Pancreas (tissue), 10 donors: ENCODE measurements at places on chromosomes 12 and 14.

- no peak overlapping the region for H3K27ac ChIP-seq
- no peak for DNase-seq
- no peak overlapping the region for H3K4me3 ChIP-seq
- peaks cover 39% of the 10 kb centered on the region for H3K4me1 ChIP-seq
These were observed 3.2 kb downstream of the DUSP6 start for GRCh38 chr12:89348894-89349699.

GRCh38 chr12:25889185-25889584 lies 69.3 kb upstream of the RASSF8 start:
- no peaks in the 10 kb centered on the region for H3K36me3 ChIP-seq
- no peaks in the 10 kb centered on the region for H3K27me3 ChIP-seq

DNA sequence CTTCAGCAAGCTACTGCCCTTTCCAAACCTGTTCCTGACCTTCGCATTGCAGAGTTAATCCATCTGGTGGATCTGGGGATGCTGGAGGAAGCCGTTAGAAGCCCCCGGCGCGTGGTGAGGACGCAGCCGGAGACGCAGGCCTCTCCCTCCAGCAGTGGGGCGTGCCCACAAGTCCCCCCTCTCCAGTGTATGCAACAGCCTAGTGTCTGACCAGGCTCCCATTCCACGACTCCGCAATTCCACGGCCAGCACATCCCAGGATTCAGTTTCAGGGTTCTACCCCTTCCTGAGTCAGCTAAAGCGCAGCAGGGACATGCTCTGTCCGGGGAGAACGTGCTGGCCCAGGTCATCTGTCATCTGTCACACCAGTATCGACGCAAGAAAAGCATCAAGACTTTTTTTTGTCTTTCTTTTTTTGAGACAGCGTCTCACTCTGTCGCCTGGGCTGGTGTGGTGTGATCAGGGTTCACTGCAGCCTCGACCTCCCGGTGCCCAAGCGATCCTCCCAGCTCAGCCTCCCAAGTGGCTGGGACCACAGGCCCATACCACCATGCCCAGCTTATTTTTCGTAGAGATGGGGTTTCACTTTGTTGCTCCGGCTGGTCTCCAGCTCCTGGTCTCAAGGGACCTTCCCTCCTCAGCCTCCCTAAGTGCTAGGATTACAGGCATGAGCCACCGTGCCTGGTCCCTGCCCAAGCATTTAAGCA lies 8.0 kb upstream of the DYNC1H1 start:
- no peaks in the 10 kb centered on the region for H3K4me1 ChIP-seq
- H3K27ac ChIP-seq, result no peak overlapping the region

- no peak for DNase-seq
- no peaks in the 10 kb centered on the region for H3K27me3 ChIP-seq
- H3K4me3 ChIP-seq, result no peak overlapping the region
- no peaks in the 10 kb centered on the region for H3K4me1 ChIP-seq
- no peaks in the 10 kb centered on the region for H3K36me3 ChIP-seq
- H3K27ac ChIP-seq, result no peak overlapping the region
These were observed 707.5 kb upstream of the TMEM132C start for GRCh38 chr12:127559349-127560040.

GRCh38 chr12:46558677-46559076 lies 186.1 kb upstream of the SLC38A2 start:
- H3K4me1 ChIP-seq, result peaks cover 3% of the 10 kb centered on the region
- no peaks in the 10 kb centered on the region for H3K36me3 ChIP-seq
- no peaks in the 10 kb centered on the region for H3K27me3 ChIP-seq
- H3K4me3 ChIP-seq, result no peak overlapping the region
- no peak for DNase-seq
